Keratinocyte (primary cell): ENCODE measurements at places on chromosomes 1 and 21. TPM values are rescaled to one million over a fixed set of nuclear protein-coding genes. Genes with fewer than 3 reads are reported as not detected.

Gene BGLAP
- polyA plus RNA-seq = 0.12 to 0.45 TPM (median 0.23 TPM) in 3 replicates

DNA sequence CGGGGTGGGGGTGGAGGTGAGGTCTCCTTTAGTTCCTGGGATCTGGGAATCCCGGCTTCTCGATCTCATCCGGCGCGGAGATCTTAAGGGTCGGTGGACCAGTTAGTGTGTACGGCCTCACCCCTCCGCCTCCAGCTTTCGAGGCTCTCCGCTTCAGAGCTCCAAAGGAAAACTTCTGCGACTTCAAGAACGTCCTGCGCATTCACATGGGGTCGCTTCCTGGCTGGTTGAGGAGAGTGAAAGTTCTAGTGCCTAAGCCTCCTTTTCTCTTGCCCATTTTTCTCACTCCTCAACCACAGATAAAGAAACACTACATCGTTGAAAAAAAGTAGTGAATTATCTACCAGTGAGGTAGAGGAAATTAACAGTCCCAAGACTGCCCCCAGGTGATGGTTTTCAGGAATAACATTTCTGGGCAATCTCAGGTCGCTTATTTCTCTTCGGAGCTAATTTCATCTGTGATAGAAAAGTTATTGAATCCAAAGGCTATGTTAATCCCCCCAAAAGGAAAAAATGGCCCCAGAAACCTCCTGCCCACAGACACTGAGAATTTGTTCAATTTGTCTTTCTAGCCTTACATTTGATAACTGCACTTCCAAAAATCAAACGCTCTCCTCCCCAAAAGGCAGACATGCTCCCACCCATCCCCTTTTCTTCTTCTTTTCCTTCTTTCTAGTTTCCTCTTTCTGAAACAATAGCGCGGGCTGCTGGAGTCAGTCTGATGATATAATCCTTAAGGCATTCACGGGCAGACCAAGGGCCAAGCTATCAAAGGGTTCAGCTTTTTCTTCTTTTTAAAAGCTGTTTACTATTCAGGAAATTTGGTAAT lies 20.6 kb upstream of the TBX15 start:
- H3K4me3 ChIP-seq = no peak overlapping the region
- peaks cover 47% of the 10 kb centered on the region for H3K27me3 ChIP-seq
- DNase-seq = no peak
- H3K36me3 ChIP-seq = no peaks in the 10 kb centered on the region
- H3K27ac ChIP-seq = no peak overlapping the region

DNA sequence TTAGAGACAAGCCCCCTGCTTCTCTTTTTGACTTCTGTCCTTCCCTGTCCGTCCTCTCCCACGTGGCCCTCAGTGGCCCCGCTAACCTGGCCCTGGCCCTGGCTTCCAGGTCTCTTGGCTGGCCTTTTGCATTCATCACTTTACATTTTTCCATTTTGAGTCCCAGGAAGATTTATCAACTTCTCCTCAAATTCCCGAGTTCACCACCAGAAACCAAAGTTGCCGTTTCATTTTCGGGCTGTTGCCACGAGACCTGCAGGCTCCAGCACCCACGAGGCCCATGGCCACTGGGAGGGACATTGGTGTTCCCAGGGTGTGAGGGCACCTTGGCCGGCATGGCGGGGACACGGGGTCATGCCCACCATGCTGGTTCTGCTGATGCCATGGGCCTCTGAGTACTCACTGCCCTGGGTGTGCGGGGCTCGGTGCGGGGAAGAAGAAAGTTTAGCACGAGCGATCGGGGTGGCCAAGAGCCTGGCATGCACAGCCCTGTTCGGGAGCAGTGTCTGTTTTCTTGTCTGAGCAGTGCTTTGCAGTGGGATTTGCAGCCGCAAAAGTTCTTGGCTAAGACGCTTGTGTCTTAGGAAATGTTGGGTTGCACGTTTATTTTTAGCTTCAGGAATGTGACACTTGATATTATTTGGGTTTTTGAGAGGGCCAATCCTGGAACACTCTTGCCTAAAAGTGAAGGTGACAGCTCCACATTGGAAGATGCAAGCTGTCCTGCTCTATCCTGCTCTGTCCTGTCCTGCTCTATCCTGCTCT lies 40.4 kb upstream of the ADARB1 start:
- H3K27ac ChIP-seq = no peak overlapping the region
- H3K4me3 ChIP-seq = no peak overlapping the region
- peaks cover 15% of the 10 kb centered on the region for H3K27me3 ChIP-seq
- H3K4me1 ChIP-seq = peaks cover 6% of the 10 kb centered on the region

GRCh38 chr1:228082918-228083870 lies 686 bp downstream of the ARF1 start:
- peaks cover 42% of the 10 kb centered on the region for H3K4me1 ChIP-seq
- H3K36me3 ChIP-seq = no peaks in the 10 kb centered on the region
- no peak for DNase-seq
- peak overlapping the region; percentile 88 for H3K27ac ChIP-seq

- H3K27me3 ChIP-seq = peaks cover 32% of the 10 kb centered on the region
- H3K4me1 ChIP-seq = no peaks in the 10 kb centered on the region
- H3K36me3 ChIP-seq = no peaks in the 10 kb centered on the region
- no peak overlapping the region for H3K27ac ChIP-seq
Measured at GRCh38 chr1:1132956-1133750, 17.3 kb upstream of the C1orf159 start.

GRCh38 chr1:158011714-158012113 lies 18.3 kb downstream of the KIRREL1 start:
- no peaks in the 10 kb centered on the region for H3K27me3 ChIP-seq
- DNase-seq = no peak
- peaks cover 16% of the 10 kb centered on the region for H3K36me3 ChIP-seq

DNA sequence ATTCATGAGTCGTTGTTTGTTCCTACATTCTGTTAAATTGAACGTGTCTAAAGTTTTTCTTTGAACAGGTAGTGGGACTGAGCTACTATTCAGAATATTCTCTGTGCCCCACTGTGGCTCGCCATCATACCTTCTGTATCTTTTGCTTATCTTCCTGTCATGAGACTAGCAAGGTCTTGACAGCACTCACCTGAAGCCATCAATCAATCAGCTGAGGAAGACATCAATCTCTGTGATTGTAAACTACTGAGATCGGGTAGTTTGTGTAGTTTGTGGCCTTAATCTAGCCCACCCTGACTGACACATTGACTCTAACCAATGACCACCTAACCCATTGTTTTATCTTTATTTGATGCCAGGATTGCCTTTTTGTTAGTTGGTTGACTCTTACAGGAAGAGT lies 17.7 kb upstream of the RUNX1 start:
- no peak overlapping the region for H3K27ac ChIP-seq
- no peak overlapping the region for H3K4me3 ChIP-seq
- DNase-seq = no peak

Gene GIPC2
- 0.08 to 0.28 TPM (median 0.23 TPM) in 3 replicates for polyA plus RNA-seq

DNA sequence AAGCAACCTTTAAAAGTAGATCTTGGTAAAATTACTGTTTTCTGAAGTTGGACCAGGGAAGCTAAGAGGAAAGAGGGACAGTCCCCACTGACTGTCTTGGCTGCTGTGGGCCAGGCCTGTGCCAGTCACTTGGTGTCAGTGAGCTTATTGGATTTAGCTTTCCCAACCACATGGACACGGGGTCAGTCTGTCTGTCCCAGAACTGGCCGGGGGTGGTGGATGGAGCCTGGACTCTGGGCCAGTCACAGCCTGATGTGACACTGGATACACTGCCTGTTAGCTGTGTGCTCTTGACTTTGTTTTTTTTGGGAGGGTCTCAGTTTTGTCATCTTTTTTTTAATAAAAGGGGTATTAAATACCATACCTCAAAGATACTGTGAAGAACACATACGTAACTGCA lies 96.7 kb downstream of the GALNT2 start:
- peaks cover 8% of the 10 kb centered on the region for H3K4me1 ChIP-seq
- no peaks in the 10 kb centered on the region for H3K36me3 ChIP-seq
- no peaks in the 10 kb centered on the region for H3K27me3 ChIP-seq
- H3K4me3 ChIP-seq = no peak overlapping the region
- no peak overlapping the region for H3K27ac ChIP-seq

Gene TRIM46
- 1.6 to 4.5 TPM (median 1.7 TPM) in 3 replicates for polyA plus RNA-seq

GRCh38 chr1:167563579-167564246 lies 10.2 kb upstream of the CREG1 start:
- DNase-seq = no peak
- H3K4me3 ChIP-seq = no peak overlapping the region
- H3K36me3 ChIP-seq = no peaks in the 10 kb centered on the region
- peaks cover 15% of the 10 kb centered on the region for H3K4me1 ChIP-seq
- no peak overlapping the region for H3K27ac ChIP-seq

- peaks cover 7% of the 10 kb centered on the region for H3K4me1 ChIP-seq
- no peak overlapping the region for H3K27ac ChIP-seq
- no peaks in the 10 kb centered on the region for H3K36me3 ChIP-seq
- DNase-seq = no peak
- H3K4me3 ChIP-seq = no peak overlapping the region
Measured at GRCh38 chr1:89489047-89489729, 35.4 kb upstream of the LRRC8B start.

GRCh38 chr1:64956733-64957441 lies 9.5 kb downstream of the JAK1 start:
- peak overlapping the region; percentile 22 for H3K27ac ChIP-seq
- H3K4me3 ChIP-seq = no peak overlapping the region
- H3K27me3 ChIP-seq = no peaks in the 10 kb centered on the region
- peaks cover 25% of the 10 kb centered on the region for H3K4me1 ChIP-seq

- no peaks in the 10 kb centered on the region for H3K36me3 ChIP-seq
- no peak overlapping the region for H3K27ac ChIP-seq
- DNase-seq = no peak
- H3K4me3 ChIP-seq = no peak overlapping the region
Measured at GRCh38 chr1:113140588-113141446, 67.8 kb downstream of the LRIG2 start.
